CD8-positive, alpha-beta memory T cell (primary cell): ENCODE measurements at places on chromosomes 6 and 20.

DNA sequence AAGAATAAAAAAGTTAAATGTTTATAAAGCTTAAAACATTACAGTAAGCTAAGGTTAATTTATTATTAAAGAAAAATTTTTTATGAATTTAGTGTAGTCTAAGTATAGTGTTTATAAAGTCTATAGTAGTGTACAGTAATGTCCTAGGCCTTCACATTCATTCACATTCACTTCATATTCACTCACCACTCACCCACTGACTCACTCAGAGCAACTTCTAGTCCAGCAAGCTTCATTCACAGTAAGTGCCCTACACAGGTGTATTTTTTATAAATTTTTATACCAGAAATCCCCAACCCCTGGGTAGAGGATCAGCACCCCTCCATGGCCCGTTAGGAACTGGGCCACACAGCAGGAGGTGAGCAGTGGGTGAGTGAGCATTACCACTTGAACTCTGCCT is 24.3 kb upstream of the ADGRF1 start:
- no peak for DNase-seq

- no peak for DNase-seq
Measured at GRCh38 chr20:25067102-25067987, 9.4 kb upstream of the ACSS1 start.

DNA sequence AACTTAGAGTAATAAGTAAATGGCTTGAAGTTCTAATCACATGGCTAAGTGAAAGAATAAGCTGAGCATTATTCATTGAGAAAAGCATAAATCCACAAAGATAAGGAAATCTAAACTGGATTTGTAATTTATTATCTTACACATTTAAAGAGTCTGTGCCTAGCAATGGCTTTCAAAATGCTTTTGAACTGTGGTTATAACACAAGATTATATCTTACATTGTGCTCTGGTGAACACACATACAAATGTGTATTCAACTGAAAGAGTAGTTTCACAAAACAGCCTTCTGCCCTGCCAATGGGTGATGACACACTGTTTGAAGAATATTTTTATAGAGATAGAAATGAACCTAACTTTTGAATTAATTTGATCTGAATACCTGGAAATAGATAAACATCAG is 83.3 kb downstream of the AFDN start:
- DNase-seq = no peak

GRCh38 chr6:53426667-53427270 is 78.0 kb upstream of the ELOVL5 start:
- DNase-seq = no peak

DNA sequence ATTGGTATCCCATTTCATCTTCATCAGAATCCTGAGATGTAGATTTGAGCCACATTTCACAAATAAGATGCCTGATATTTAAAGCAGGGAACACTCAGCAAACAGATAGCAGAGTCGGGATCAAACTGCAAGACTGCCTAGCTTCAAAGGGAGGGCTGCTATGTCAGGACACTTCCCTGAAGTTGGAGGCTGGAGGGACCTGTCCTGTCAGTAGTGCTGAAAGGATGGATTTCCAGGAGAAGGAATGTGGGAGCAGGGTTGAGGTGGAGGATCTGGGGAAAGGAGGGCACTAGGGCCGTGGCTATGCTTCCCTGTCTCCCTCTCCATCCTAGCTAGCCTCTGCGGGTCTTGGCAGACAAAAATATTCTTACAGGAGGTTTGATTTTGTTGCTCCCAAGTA is 32.2 kb downstream of the COX4I2 start:
- DNase-seq = no peak

- no peak for DNase-seq
Measured at GRCh38 chr6:11665604-11666326, 112.8 kb downstream of the ADTRP start.
